ENCODE measurements at places on chromosomes 3 and 15.

DNA sequence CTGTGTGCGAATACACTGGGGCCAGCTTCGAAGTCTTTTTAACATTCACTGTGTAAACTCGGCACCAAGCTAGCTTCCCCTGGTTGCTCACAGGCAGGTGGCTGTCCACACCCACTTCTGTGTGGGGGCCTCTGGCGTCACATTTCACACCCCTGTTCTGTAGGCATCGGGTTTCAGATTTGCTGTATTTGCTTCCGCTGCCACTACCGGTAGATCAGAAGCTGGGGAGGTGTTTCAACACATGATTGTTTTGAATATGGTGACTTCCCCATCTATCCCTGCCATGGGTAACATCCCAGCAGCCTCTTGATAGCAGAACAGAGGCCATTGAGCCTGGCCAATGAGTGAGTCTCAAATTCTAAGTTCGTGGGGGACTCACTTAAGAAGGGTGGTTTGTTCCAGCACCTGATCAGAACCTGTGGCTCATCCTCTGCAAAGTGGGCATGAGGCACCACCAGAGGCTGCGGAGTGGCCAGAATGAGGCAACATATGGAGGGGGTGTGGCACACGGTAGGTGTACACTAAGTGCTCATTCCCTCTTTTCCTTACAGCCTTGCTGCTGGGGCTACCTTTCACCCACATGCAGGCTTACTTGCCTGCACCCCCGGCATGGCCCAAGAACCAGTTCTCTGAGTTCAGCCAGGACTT lies 61.5 kb downstream of the IQSEC1 start:
- no peak for DNase-seq

- DNase-seq: no peak
Measured at GRCh38 chr3:54901906-54902685, 25.8 kb downstream of the LRTM1 start.

DNA sequence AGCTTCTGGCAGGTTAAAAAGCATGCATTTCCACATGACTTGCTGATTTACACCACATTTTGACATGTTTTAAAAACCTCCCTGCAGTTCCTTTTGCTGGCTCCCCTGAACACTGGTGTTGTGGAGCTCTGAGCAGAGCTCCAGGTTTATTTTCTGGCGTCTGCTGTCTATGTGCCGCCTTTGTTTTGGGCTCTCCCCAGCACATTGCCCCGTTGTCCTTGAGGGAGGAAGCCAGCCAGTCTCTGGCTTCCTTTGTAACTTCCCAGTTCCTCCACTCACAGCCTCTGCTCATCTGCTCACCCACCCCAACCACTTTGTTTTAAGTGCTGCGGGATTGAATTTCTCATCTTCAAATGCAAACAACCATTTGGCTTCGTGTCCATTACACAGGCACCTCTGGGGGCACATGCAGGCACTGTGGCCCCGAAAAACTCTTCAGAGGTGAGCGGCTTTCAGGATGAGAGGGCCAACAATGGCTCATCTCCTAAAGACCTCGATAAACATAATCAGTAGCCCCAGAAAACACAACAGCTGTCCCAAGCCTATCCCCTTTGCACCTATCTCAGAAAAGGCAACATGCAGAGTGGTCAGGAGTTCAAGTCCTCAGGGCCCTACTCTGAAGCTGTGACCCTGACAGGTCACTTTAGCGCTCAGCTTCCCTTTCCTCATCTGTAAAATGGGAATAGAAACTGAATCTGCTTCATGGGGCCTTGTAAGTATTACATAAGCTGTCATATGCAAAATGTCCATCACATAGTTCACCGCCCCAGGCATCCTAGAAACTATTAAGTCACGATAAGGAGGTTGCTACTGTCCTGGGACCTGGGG lies 1.3 kb upstream of the MEF2A start:
- no peak for DNase-seq

GRCh38 chr15:83694536-83694935 lies 40.6 kb downstream of the ADAMTSL3 start:
- DNase-seq: no peak

- no peak for DNase-seq
Measured at GRCh38 chr15:86278586-86278985, 198.9 kb downstream of the AGBL1 start.

- DNase-seq: no peak
Measured at GRCh38 chr3:158430448-158430847, 140.5 kb upstream of the MLF1 start.
